ENCODE measurements at places on chromosomes 3 and 15.

DNA sequence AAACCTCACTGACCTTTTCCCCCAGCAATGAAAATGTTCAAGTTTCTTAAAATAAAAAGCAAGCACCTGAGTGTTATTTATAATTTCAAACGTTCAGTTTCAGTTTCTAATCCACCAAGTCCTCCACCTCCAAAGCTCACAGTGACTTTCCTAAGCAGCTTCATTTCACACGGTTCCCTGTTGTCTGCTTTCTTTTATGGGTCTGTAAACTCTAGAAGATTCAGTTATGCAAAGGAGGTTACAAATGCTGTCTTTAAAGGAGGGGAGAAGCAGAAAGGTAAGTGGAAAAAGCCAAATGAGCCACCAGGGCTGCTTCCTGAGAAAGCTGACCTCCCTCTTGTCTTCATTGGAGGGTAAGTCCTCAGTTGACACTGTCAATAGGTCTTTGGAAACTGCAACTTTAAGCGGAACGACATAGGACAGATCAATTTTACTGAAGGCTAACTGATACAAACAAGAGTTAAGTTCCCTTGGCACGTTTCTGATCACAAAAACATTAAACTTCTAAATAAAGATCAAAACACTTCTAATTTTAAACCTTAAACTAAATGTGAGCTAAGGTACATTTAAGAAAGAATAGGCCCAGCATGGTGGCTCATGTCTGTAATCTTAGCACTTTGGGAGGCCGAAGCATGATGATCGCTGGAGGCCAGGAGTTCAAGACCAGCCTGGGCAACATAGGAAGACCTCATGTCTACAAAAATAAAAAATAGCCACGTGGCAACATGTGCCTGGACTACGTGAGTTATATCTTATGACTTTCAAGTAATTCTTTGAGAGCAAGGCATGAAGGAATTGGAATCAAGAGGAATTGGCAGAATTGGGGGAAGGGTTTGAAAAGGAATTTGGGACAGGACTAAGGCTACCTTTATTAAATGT is 151.9 kb upstream of the UBE2E1 start:
- DNase-seq = no peak

DNA sequence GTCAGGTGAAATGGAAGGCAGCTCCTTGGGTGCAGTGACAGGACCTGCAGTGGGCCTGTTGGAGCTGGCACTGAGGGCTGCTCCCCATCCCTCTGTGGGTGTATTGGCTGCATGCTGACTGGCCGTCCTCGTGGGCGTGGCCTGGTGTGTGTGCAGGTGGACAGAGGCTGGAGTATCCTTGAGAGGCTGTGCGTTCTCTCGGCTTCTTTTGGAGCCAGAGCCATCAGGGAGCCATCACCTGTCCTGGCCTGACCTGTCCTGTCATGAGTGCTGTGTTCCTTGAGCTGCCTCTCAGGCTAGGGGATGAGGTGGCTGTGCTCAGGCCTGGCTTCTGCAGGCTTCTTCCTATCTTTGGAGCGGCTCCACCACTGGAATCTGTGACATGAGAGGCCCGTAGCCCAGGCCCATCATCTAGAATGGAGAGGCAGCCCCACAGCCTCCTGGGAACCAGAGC is 61.5 kb downstream of the APBA2 start:
- no peak for DNase-seq

DNA sequence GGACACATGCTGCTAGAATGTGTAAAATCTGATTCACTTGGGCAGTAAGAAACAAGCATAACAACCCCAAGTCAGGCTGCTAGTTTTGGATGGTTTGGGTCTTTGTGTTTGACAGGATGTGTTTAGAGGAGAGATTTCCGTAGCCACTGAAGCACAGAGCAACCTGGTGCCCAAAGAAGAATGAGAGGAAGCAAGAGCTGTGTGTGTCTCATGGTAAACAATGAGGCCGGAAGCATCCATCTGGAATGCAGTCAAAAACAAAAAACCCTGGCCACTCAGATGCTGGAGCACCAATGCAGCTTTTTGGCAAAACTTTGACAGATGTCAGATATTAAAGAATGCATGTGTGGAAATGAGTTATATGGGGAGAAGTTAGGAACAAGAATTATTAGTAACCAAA is 39.4 kb upstream of the SNRK start:
- no peak for DNase-seq

DNA sequence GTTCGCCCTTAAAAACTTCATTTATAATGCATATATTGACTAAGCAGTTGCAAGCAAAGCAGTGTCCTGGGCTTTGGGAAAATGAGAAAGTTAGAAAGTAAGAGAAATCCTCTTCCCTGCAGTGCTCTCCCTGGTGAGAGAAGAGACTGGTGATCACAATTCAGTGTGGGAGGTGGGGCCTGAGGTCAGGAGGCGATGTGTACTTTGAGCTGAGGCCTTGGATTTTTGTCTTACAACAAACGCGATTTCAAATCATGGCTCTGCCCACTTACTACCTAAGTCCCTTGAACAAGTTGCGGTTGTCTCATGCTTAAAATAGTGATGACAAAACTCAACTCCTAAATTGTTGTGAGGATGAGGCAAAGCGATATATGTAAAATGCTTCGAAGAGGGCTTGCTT is 316.3 kb upstream of the NECTIN3 start:
- no peak for DNase-seq

- no peak for DNase-seq
These were observed 26.9 kb downstream of the PHC3 start for GRCh38 chr3:170154569-170155143.

DNA sequence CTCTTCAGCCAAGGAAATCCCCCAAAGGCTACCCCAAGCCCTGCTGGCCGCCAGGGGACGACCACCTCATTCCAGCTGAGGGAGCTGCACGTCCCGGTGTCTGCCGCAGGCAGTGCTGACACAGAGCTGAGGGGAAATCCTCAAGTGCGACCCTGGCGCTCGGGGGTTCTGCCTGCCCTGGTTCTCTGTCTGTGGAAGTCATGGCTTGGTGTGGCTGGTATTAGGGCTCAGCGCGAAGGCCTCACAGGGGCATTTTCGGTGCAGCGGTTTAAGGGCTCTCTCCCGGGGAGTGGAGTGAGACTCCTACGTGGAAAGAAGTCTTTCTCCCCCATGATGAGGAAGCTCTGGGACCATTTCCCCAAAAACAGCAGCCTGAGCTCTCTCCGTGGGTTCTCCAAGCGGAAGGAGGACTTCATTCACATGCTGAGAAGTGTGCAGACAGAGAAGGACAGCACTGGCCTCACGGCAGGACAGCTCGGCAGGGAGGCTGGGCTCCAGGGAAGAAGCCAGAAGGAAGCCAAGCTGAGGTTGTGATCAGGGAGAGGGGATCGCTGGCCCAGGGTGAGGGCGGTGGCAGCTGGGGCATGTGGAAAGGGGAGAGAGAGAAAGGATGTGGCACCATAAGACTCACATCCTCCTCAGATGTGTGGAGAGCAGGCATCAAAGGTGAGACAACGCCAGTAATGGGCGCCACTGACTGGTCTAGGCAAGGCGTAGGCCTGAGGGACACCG is 48.6 kb downstream of the KLF15 start:
- DNase-seq = no peak

All from activated T-cell treated with anti-CD3 and anti-CD28 coated beads for 1 hour (primary cell).